ENCODE measurements at places on chromosomes 3 and 15. TPM values are rescaled to one million over a fixed set of nuclear protein-coding genes. Genes with fewer than 3 reads are reported as not detected.

Gene TNFSF10
- total RNA-seq: 67.1 TPM

Gene CNTN4
- 2.8 TPM for total RNA-seq

Gene EPB42
- total RNA-seq: not detected

Gene GCNT3
- not detected for total RNA-seq

- H3K27ac ChIP-seq: no peak overlapping the region
- H3K27me3 ChIP-seq: no peaks in the 10 kb centered on the region
- DNase-seq: peak; percentile 49
Measured at GRCh38 chr15:90991587-90992285, 2.6 kb downstream of the PRC1 start.

- H3K36me3 ChIP-seq: peaks cover 4% of the 10 kb centered on the region
- peaks cover 7% of the 10 kb centered on the region for H3K4me1 ChIP-seq
- no peak overlapping the region for H3K27ac ChIP-seq
- DNase-seq: no peak
Measured at GRCh38 chr3:129673012-129673411, 66.5 kb upstream of the PLXND1 start.

DNA sequence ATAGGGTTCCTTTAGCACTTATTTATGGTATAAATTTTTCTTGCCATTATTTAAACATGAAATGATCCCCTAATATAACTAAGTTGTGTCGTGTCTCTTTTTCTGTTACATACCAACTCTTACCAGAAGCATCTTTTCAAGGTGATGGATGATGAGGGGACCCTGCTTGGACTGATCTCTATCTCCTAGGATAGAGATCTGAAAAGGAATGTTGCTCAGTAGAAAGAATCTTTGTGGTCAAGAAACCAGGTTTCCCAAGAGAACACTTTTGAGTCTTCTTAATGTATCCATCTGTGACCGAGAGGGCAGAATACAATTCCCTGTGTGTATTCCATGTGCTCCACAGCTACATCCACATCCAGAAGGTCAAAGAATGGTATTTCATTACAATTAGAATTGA is 409.7 kb downstream of the MAGI1 start:
- H3K27me3 ChIP-seq: no peaks in the 10 kb centered on the region
- no peak overlapping the region for H3K27ac ChIP-seq
- no peaks in the 10 kb centered on the region for H3K36me3 ChIP-seq
- H3K4me3 ChIP-seq: no peak overlapping the region
- no peaks in the 10 kb centered on the region for H3K4me1 ChIP-seq

- no peaks in the 10 kb centered on the region for H3K27me3 ChIP-seq
- no peaks in the 10 kb centered on the region for H3K4me1 ChIP-seq
- H3K4me3 ChIP-seq: no peak overlapping the region
Measured at GRCh38 chr15:57565311-57565710, 26.4 kb upstream of the MYZAP start.

- no peak for DNase-seq
- H3K36me3 ChIP-seq: peaks cover 3% of the 10 kb centered on the region
- no peaks in the 10 kb centered on the region for H3K4me1 ChIP-seq
- H3K27ac ChIP-seq: no peak overlapping the region
Measured at GRCh38 chr3:130991126-130991525, 35.5 kb downstream of the ASTE1 start.
